Activated CD4-positive, alpha-beta T cell treated with anti-CD3 and anti-CD28 coated beads, Interleukin-10, Interleukin-2, amounts not matched to agents 100 ng/mL and 50 ng/mL, durations not matched to agents 16 hours and 8 hours (primary cell): ENCODE measurements at places on chromosomes 16 and 17.

DNA sequence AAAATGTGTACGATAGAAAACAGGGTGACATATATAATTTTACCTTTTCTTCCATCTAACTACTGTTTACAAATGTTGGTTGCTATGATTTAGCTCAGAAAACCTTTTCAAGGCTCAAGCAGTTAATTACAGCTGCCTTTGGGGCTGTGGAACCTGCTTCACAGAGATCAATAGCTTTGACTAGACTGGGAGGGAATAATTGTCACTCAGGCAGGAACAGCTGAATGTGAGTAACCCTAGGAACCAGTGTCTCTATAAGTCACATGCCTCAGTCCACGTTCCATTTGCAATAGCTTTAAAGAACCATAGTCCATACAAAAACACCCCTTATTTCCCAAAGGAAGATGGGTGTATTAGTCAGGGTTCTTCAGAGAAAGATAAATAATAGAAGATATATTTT lies 306.8 kb upstream of the ERCC4 start:
- DNase-seq: no peak

DNA sequence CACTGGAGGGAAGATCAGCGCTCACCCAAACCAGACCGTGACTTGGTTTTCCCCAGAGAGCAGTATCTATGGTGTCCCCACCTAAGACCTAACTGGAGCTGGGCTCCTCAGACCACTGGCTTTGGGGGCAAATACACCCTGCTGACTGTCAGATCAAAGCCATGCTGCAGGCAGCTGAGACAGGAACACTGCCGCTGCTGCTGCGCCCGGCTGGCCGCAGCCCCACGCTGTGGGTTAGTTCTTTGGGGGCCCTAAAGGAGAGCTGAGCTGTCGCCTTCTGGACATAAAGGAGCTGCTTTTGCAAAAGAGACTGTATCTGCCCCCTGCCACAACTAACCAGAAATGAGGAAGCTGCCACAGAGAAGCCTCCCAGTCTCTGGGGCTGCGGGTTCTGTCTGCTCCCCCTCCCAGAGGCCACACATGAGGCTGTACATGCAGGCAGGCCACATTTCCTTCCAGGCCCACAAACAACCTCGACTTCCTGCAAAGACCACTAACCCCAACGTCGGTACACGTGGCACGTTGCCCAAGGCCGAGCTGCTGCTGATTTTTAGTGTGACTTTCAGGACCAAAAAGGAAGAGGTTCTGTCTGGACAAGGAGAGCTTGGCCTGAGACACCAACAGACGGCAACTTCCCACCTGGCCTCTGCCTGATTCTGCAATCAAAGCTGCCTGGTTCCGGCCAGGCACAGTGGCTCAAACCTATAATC lies 18.2 kb upstream of the ABR start:
- peak; percentile 79 for DNase-seq

DNA sequence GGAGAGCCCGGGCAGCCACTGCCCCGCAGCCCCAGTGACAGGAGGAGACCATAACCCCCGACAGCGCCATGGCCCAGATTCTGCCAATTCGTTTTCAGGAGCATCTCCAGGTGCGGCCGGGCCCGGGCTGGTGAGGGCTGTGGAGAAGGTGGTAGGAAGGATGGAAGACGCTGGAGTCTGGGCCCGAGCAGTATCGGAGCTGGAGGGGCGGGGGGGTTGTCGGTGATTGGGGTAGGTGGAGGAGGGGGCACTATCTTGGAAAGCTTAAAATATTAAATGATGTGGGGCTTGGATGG lies 317 bp downstream of the CLTC start:
- no peak for DNase-seq

- no peak for DNase-seq
Observed at GRCh38 chr17:60524463-60525327, 1.3 kb downstream of the APPBP2 start.

DNA sequence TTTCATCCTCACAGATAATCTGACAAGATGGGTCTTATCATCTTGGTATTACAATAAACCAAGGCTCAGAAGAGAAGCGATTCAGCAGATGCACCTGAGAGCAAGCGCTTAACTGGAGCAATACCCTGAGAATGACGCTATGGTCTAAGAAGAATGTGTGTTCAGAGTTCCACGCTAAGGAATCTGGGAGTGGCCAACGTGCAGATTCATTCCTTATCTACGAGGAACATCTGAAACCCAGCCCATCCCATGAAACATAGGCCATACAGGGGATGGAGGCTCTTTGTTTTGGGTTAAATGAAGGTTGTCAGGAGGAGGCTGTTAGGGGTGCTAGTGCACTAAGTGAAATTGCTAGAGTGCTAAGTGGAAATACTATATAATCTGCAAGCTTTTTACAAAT lies 28.5 kb upstream of the KDM8 start:
- no peak for DNase-seq

DNA sequence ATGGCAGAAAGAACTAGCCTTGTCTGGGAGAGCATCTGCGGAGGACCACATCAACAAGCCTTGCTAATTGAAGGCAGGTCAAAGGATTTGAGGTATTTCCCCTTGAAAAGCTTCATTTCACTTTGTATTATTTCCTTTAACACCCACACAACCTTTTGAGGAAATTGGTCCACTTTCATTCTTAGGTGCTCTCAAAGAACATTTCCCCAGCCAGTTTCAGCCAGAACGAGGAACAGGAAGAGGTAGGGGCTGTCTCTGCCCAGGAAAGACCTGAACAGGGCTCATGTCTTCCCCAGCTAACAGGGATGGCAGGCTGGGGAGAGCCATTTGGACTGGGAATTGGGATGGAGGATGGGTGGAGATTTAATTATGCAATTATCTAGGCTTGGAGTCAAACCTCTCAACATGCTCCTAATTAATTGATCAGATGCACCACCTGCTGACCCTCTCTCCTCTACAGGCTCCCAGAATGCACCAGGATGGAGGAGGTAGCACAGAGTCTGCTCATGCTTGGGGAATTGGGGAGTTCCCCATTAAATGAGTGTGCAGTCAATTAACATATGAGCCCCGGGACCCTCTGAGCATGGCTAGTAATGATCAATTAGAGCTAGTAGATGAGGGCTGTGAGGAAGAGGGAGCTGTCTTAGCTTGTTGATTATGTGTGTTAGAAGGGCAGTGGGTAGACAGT lies 84.6 kb downstream of the GP2 start:
- DNase-seq: no peak

GRCh38 chr16:62638324-62638911 lies 602.2 kb upstream of the CDH8 start:
- no peak for DNase-seq

DNA sequence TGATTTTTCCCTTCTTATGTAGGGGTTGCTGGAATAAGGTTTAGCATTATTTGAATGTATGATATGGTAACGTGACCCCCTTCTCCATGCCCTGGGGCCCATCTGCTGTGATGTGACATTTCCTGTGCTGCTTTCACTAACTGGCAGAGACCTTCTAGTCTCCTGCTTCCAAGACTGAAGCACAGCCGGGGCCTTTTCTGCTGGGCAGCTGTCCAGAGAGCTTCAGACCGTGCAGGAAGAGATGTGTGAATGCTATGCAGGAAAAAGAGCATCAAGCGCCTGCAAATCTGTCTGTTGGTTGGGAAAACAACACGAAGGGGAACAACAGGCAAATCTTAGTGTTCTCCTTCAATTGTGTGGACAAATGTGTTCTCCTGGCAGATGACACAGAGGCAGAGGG lies 128.5 kb downstream of the SPACA3 start:
- DNase-seq: no peak

DNA sequence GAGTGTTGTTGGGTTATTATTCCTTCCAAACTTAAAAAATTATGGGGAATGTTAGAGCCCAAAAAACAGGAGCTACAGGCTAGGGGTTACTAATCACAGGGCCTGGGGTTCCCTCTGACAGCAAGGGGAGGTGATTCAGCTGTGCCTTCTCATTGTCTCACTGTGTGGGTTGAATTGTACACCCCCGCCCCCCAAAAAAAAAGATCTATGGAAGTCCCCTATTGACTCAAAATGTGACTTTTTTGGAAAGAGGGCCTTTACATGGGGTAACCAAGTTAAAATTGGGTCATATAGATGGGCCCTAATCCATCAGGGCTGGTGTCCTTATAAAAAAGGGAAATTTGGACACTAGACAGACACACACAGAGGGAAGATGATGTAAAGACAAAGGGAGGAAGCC lies 190.2 kb downstream of the SOX9 start:
- DNase-seq: no peak

DNA sequence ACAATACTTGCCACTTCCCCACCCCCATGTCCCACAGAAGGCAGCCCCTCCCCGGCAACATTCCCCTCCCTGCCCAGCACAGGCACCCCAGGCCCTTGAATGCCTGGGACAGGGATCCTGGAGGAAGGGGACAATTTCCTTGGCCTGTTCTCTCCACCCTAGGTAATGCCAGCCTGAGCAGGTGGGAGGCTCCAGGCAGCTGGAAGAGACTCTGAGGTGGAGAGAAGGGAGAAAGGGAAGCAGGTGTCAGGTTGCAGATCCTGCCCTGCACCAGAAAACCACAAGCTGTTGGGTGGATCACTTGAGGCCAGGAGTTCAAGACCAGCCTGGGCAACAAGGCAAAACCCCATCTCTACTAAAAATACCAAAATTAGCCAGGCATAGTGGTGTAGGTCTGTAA lies 8.9 kb downstream of the MPP2 start:
- DNase-seq: no peak

GRCh38 chr16:71781741-71782140 lies 26.9 kb downstream of the AP1G1 start:
- DNase-seq: no peak

DNA sequence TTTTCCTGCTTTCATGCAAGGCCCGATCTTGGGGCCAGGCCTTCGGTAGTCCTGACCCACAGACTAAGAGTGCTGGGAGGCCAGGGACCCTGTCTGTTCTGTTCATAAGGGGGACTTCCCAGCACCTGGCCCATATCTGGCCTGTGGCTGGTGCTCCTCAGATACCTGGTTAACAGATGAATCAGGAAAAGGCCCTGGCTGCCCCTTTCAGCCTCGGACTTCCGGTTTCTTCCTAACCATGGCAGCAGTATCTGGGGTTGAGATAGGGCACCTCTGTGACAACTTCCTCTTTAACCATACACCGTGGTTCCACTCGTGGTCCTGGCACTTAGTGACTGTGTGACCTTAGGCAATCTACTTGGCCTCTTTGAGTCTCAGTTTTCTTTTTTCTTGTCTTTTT lies 18.4 kb downstream of the PLCG2 start:
- peak; percentile 47 for DNase-seq

- DNase-seq: no peak
Observed at GRCh38 chr17:19248151-19248927, 11.2 kb downstream of the EPN2 start.

- DNase-seq: no peak
Observed at GRCh38 chr16:7579454-7579853, 246.8 kb downstream of the RBFOX1 start.

DNA sequence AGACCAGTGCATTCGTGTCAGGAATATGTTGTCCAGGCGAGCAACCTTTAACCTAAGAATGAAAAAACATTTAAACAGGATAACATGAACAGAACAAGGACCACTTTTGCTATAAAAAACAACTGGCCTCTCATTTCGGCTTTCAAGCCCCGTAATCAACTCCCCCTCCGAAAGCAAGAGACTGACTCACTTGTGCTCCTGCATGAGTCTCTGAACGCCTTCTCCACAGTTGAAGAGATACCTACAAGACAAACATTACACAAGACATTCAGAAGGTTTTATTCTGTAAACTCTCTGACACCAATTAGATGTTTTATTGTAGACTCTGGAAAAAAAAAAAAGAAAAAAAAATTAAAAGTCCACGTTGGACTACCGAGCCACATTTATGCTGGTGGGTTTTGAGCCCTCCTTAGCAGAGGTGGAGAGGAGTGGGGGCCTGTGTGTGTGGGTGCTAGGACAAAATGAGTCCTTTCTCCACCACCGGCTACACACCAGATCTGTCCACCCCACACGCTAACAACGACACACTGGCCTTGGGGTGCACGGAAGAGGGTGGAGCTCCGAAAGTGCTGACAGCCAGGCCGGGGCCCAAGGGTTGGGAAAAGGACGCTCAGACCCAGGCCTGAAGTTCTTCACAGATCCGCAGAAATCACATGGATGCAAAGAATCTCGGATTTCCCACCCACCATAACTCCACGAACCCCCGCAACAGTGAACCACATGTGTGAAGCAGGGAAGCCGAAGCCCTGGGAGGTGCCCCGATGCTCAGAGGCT lies 759 bp downstream of the ELAC2 start:
- DNase-seq: peak; percentile 53

- no peak for DNase-seq
Observed at GRCh38 chr16:27969574-27969973, 93.9 kb downstream of the GSG1L start.

GRCh38 chr16:58148099-58148498 lies 18.9 kb upstream of the CFAP20 start:
- DNase-seq: no peak

DNA sequence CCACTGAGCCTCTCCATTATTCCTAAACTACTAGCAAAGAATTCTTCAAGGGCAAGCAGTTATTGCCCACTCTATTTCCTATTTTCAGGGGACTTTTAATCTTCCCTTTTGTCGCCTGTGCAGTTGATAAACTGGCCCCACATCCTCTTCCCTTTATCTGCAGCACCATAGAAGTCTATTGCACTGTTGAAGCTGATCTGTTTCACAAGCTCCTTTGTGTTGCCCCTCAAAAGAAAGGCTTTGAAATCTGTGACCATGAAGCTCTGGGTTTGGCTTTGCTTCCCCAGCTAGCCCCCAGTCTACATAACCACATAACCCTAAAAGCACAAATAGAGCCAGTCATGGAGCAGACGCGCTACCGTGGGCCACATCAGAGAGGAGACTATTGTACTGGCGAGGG lies 37.1 kb downstream of the CDRT15 start:
- DNase-seq: no peak

DNA sequence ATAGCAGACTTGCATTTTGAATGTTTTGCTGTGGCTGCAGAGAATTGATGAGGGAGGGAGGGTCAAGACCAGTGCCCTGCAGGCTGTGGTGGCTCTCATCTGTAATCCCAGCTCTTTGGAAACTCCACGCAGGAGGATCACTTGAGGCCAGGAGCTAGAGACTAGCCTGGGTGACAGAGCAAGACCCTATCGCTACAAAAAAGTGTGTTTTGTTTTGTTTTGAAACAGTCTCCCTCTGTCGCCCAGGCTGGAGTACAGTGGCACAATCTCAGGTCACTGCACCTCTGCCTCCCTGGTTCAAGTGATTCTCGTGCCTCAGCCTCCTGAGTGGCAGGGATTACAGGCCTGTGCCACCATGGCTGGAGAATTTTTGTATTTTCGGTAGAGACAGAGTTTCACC lies 1.9 kb upstream of the UBE2G1 start:
- DNase-seq: no peak

GRCh38 chr17:81665205-81666091 lies 957 bp downstream of the OXLD1 start:
- DNase-seq: peak; percentile 77
